ENCODE measurements at places on chromosomes 5 and 9.

DNA sequence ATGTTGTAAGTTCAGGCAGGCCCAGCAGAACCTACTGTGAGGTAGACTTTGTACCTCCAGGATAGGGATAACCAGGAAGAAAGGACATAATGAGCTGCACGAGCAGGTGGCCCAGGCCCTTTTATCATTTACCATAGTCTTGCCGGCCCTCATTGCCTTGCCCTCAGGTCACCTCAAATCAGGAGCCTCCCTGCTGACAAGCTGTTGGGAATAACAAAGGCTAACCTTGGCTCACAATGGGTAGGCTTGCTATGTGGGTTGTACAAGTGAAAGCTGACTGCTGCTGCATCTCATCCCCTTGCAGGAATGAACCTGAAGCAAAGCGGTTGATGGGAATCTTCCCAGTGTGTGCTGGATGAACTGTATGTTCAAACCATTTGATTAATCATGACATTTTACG, 159.5 kb upstream of the ACTBL2 start:
- no peak for DNase-seq

DNA sequence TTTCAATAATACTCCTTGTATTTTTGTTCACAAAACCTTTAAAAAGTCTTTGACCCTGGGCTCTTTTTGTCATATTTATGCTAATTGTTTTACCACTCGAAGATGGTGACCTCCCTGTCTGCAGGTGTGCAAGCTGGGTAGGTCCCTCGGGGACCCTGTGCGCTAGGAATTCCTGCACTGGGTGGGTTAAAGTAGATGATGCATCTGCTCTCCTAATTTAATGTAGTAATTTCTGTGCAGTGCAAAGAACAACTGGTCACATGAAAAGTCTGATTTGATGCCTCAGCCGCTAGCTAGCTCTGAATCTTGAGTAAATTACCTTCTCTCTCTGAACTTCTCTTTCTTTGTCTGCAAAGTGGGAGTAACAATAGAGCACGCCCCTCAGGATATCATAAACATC, 139.1 kb upstream of the OTULINL start:
- DNase-seq = no peak

- no peak for DNase-seq
These were observed 7.4 kb downstream of the NPR2 start for GRCh38 chr9:35798658-35799374.

GRCh38 chr9:76049341-76049740, 158.9 kb downstream of the PCSK5 start:
- no peak for DNase-seq

GRCh38 chr9:9246726-9247125, 1366.1 kb downstream of the PTPRD start:
- DNase-seq = no peak

GRCh38 chr9:4670591-4670990, 4.3 kb upstream of the SPATA6L start:
- DNase-seq = no peak

DNA sequence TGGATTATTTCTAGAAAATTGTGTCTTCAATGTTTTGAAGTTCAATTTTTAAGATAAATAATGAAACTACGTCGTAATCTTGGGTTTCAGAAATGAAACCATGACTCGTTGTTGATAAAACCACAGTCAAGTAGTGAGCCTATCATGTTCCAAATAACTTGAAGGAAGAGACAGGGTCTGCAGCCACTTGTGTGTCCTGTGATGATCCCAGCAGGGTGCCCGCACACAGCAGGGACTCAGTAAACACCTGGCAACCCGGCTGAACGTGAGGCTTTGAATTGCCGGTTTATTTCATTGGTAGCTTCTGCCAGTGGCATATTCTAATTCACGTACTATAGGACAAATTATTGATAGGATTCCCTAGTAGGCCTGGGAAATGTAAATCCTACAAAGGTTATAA, 679.6 kb downstream of the IRX1 start:
- no peak for DNase-seq

GRCh38 chr5:80960531-80961375, 590 bp downstream of the RASGRF2 start:
- DNase-seq = no peak

- no peak for DNase-seq
These were observed 39.8 kb downstream of the GAPT start for GRCh38 chr5:58530942-58531490.

GRCh38 chr5:90741022-90741564, 182.5 kb downstream of the ADGRV1 start:
- peak; percentile 63 for DNase-seq

DNA sequence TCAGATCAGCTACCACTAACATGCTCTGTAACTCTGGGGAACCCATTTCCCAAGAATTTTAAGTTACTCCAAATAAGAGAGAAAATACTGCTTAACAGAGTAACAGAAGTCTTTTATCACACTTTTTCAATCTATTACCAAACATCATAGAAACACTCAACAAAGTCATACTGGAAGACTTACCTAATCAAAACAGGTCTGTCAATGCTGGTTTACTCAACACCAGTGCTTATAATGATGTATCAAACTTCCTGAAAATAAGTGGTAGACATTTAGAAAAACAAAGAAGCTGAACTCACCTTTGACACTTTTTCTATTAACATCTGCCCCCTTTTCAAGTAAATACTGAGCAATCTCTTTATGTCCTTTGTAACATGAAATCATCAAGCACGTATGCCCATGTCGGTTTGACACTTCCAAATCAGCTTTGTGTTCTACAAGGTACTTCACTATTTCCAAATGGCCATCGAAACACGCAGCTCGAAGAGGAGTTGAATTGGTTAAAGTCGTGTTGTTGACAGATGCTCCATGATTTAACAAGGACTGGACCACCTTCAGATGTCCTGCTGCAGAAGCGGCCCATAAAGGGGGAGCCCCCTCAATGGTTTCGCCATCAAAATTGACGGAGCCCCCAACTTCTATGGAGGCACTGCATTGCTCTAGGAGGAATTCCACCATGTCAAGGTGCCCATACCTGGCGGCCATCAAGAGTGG, 1.8 kb downstream of the FEM1C start:
- no peak for DNase-seq

GRCh38 chr9:111969061-111969460, 72.4 kb downstream of the UGCG start:
- DNase-seq = no peak

DNA sequence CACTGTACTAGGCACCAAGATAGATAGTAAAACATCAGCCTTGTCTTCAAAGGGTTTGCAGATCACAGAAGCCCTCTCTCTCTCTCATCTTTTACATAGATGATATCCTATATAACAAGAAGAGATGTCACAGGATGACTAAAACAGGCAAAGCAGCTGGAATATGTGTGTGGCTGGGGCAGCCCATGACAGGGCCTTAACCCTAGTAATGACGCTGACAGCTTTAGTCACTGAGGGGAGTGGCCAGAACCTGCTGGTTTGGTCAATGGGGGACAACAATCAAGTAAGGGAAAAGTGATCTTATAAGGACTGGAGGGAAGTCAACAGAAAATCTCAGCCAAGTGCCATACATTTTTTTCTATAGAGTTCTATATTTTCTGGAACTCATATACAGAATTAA, 41.9 kb upstream of the RIC1 start:
- no peak for DNase-seq

DNA sequence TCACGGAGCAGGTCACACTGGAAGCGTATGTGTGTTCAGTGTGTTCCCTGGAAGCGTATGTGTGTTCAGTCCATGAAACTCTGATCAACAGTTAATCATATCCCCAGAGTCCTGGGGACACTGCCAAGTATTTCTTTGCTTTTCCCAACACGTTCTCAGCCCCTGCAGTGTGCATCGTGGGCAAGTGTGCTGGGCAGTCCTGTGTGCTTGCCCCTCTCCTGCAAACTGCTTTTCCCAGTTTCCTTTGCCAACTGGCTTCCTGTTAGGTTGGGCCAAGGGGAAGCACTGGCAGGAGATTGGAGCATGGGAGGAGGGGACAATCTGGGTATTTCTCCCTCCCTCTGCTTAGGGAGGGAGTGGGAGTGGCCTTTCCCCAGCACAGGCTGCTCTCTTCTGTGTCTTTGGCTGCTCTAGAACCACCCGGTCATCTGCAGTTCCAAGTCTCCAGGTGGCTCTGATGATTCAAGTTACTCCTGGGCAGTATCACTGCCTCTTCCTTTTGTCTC, 36.8 kb upstream of the NEK6 start:
- DNase-seq = no peak

GRCh38 chr5:178150977-178151734, 2.5 kb downstream of the NHP2 start:
- no peak for DNase-seq

DNA sequence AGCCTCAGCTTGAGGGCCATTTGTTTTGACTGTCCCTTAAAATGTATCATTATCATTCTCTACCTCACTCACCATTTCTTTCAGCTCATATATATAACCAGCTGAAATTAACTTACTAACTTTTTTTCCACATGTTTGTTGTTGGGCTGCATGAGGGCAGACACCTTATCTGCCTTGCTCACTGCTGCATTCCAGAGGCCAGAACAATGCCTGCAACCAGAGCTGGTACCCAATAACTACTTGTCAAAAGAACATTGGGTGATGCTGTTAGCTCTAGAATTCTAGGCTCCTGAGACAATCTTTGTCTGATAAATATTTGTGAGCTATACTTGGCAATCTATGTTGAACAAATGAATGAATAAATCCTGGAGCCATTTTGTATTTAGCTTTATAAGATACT, 68.3 kb downstream of the HTR4 start:
- DNase-seq = no peak

DNA sequence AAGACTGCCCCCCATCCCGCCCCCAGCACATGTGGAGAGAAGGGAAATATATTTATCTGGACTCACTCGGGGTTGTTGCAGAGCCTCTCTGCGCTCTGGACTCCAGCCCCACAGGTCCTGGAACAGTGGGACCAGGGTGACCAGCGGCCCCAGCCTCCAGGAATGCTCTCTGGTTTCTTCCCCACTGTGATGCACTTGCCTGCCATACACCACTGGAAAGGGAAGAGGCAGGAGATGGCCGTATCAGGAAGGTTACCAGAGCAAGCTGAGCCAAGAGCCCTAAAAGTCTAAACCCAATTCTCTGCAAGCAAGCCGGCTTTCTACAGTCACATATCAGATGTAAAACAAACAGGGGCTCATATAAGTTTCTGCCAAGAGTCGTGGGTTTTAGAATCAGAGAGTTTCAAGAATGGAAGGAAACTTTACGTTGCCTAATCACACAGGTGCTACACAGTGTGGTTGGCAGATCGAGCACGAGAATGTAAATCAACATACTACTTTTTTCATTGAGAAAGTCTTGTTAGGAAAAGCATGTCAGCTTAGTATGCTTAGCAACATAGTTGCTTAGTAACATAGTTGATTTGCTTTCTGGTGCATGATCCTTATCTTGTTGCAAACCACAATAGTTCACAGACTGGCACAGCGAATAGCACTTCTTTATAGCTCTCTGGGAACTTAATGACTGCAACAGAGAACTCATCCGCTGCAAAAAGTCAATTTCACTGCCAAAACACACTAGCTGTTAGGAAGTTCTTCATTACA, 201.2 kb downstream of the TARS1 start:
- no peak for DNase-seq

DNA sequence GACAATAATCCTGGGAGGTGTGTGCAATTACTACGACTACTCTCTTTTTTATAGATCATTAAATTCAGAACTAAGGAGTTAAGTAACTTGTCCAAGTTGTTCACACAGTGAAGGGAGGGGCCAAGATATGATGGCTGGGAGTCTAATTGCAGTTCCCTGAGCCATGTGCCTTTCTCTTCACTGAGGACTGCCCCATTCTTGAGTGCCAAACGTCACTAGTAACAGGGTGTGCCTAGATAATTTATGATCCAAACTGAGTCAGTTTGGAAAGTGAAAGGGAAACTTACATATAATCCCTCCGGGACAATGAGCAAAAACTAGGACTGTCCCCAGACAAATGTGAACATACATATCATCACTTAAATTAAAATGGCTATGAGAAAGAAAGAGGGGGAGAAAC, 20.2 kb downstream of the IL7R start:
- no peak for DNase-seq

- no peak for DNase-seq
These were observed 269.1 kb downstream of the NR2F1-AS1 start for GRCh38 chr5:93311881-93312280.

DNA sequence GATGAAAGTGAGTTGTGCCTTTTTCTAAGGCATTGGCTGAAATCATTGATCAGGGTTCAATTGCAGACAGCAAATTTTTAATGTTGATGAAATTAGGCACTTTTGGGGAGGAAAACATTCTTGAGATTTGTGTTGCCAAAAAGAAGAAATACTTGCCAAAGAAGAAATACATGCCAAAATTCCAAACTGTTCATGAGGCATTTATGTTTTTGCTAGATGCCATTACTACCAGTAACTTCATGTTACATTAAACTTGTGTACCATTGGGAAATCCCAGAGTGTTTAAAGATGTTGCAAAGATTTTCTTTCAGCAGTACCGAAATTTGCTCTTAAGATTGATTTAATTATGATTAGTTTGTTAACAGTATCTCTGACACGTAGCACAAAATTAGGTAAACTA, 7.0 kb downstream of the XRCC4 start:
- DNase-seq = no peak

DNA sequence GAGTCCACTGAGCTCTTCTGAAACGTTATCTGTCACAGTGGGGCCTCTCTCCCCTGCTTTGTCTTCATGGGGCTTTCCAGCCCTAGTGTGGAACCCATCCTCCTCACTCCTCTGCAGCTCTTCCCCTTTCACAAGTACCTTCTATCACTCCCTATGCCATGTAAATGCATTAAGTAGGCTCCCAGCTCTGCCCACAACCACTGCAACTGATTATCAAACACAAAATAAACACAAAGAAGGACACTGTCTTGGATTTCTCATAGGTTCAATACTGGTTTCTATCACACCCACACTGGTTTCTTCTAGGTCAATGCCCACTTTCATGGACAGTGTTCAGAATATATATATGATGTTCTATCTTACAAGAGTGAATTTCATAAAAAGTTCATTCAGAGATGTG, 139.4 kb downstream of the GNAQ start:
- no peak for DNase-seq

GRCh38 chr5:143182901-143183820, 220.3 kb downstream of the NR3C1 start:
- DNase-seq = no peak

DNA sequence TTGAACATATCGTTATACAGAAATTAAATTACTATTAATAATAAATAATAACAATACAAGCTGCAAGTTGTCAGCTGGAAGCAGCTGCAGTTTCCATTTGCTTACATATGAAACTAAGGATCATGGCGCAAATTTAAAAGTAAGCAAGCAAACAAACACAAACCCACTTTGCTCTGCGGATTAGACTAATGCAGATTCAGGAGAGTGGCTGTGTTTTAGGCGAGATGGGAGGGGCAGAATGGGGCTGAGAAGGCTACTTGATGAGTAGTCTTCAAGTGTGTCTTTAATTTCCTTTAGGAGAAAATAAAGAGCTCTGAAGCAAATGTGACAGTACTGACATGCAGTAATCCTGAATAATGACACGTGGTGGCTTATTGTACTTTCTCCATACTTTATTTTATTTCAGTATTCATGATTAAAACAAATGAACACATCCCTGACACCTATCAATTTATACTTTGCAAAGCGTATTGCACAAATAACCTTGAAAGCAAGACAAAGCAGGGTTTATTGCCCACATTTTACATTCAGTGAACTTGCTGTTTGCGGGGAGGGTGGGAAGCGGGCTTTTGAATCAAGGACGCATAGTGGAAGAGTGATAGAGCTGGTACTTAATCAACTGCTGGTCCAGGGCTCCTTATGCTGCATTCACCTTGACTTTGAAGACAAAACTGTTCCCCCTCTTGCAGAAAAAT, 221.4 kb upstream of the TRIM32 start:
- no peak for DNase-seq

GRCh38 chr9:132007371-132008025, 72.2 kb downstream of the MED27 start:
- peak; percentile 18 for DNase-seq

Measured in HAP-1 (cell line).